GM10248 (cell line): ENCODE measurements at places on chromosomes 16 and 17.

- no peak for DNase-seq
Measured at GRCh38 chr17:54902611-54903010, 2.0 kb downstream of the TOM1L1 start.

DNA sequence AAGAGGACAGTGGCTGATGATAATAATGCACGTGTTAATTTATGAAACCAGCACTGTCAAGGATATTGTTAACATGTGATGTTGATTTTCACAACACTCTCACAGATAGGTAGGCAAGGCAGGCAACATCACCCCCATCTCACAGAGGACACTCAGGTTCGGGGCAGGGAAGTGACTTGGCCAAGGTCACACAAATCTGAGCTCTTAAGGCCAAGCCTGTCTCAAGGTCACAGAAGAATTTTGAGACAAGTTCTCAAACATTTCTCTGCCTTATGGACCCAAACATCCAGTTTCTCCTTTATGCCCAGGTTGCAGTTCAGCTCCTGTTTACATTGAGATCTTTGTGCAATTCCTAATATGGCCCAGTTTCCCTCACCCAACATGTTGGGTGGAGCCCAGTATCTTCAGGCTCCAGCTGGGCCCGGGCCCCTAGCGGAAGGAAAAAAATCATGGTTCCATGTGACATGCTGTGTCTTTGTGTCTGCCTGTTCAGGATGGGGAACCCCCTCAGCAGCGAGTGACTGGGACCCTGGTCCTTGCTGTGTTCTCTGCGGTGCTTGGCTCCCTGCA lies 1.3 kb downstream of the SLC2A4 start:
- peak; percentile 26 for DNase-seq

DNA sequence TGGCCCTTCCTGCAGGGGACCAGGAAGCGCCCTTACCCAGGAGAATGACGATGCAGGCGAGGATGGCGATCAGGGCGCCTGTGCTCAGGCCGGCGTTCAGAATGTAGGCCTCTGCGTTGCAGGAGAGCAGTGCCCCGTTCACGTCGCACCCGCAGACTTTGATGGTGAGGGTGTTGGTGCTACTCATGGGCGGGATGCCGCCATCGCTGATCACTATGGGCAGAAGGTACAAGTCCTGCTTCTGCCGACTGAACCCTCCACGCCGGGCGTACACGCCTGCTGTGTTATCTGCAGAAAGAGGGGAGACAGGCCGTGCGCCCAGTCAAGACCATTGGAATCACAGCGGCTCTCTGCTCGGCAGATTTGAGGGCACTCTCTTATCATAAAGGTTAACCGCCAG lies 171.1 kb downstream of the CDH11 start:
- DNase-seq, result no peak

DNA sequence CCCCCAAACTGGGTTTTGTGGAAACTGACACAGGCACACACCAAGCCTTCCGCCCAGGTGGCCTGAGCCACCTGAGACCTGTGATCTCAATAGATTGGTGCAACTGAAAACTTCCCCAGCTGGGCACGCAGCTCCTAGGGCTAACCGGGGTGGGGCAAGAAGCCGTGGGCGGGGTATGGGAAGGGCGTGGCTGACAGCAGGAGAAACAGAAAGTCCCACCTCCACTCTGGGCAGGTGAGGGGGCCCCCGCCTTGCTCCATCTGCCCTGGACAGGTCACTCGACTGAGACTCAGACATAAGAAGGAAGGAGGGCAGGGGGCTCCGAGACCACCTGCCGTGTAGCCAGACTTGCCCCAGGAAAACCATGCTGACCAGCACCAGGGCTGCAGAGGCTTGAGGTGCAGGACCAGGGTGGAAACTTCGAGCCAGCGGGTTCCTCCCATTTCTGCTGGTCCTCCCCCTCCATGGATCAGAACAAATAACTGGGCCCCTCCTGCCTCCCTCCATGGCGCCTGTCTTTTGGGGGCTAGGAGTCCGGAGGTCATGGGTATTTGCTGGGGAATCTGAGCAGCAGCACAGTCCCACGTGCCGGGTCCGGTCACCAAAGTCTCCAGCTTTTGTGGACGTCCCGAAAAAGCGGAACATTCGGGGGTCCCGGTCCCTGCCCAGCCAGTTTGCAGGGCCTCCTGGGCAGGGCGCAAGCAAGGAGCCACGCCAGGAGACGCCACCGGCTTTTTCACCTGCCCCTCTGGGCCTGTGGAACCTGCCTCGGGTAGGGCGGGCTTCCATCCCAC lies 1.3 kb downstream of the TIMP2 start:
- peak; percentile 78 for DNase-seq

GRCh38 chr16:777826-778225 lies 10.4 kb downstream of the RPUSD1 start:
- no peak for DNase-seq

GRCh38 chr17:34305606-34306005 lies 13.6 kb upstream of the CCL8 start:
- DNase-seq, result no peak

- no peak for DNase-seq
Measured at GRCh38 chr16:12629271-12629670, 174.4 kb downstream of the CPPED1 start.

DNA sequence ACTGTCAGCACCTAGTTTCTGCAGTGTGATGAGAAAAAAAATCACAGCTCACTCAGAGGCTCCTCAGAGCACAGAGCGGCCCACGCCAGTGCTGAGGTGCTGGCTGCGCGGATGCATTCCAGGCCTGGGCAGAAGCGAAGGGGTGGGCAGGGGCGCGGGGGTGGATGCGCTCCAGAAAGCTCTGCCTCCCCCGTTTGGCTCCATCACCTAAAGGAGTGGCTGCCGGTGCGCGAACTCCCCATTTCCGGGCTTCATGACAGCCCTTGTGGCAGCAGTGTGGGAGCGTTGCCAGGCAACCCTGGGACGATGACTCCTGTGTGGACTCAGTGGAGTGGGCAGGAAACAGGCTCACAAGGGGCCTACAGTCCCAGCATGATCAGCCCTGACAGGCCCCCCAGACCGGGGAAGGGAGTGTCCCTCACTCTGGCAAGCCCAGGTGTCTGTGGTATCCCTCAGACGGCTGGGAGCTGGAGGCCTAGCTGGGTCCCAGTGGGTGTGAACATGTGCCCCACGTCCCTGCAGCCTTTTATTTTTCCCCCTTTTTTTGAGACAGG lies 32.8 kb upstream of the NUDT16L1 start:
- peak; percentile 85 for DNase-seq

GRCh38 chr16:53435066-53435688 lies 906 bp downstream of the RBL2 start:
- peak; percentile 81 for DNase-seq

DNA sequence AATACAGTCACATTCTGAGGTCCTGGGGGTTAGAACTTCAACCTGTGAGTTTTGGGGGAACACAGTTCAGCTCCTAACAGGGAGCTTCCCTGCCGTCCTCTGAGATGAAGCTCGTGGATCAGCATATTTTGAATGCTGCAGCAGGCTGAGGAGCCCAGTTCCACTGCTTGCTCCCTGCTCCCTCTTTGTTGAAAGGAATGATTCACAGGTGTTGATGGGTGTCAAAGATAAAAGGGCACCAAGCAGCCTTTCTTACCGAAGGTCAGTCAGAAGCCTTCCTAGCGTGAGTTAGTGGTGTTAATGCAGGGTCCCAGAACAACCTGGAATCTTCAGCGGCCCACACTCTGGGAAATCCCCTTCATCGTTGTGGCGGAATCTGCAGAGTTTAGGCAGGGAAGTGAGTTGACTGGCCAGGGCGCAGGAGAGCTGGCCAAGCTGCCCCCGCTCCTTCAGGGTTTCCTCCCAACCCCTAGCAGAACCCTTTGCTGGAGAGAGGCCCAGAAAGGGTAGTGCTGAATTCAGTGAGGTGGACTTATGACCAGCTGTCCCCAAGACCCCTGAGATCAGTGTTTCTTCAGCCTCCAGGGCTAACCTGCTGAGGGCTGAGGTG lies 114.8 kb downstream of the GNAO1 start:
- DNase-seq, result no peak
